ENCODE measurements at places on chromosomes 7 and 10.

- peak; percentile 52 for DNase-seq
Measured at GRCh38 chr7:151010307-151011096, 13.8 kb downstream of the ATG9B start.

- DNase-seq: no peak
Measured at GRCh38 chr7:45065031-45065995, 23.5 kb downstream of the NACAD start.

- no peak for DNase-seq
Measured at GRCh38 chr10:68725016-68725415, 4.0 kb downstream of the CCAR1 start.

DNA sequence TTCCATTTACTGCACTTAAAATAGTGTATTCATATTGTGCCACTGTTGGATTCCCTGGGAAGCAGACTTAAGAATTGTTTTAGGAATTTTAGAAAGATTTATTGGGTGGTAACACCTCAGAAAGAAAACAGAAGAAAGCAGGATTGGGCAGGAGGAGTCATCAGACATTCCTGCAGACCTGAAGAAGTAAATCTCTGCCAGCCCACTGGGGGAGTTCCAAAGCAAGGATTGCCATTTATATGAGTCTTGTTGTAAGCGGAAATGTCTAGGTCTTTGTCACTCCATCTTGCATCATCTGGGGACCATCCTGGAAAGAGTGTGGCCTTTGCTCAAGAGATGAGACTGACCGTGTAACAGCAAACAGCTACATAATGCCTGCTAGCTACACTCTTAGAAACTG lies 947.6 kb upstream of the POT1 start:
- no peak for DNase-seq

DNA sequence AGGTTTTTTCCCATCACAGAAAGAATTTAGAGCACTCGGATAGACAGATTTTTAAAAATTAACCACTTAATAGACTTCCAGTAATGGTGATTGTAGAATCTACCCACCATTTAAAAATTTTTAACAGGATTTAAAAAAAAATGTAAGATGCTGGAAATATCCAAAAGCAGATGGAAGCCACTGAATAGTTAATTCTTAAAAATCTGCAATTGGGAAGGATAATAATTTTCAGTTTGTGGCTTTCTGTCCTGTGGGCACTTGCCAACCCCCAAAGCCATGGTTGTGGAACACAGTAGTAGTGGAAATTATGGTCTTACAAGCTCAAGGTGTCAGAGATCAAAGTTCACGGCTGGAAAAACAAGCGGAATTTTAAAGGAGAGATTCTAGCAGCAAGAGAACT lies 101.0 kb upstream of the SP4 start:
- DNase-seq: no peak

DNA sequence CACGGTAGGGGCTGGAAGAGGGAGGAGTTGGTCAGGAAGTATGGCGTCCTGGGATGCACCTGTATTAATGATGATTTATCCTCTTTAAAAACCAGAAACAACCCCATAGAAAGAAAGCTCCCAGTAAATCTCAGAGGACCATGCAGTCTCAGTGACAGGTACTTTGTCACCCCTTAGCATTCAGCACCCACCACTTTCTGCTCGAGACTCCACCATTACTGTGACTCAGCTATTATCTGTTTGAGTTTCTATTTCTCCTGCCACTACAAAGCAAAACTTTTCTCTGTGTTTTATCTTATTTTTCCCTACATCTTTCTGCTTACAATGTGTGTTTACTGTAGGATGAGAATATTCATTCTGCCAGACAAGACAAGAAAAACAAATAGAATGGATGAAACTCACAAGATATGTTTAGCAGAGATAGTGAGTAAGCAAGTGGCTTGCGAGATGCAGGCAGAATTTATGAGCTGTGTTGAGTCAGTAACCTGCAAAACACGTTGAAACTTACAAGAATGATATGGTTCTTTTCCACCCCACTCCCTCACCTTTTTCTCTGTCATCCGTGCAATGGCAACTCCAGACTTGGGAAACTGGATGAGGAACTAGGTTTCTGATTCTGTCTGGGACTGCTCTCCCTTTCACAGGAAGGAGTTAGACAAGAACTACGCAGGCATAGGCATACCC lies 127.1 kb downstream of the AOAH start:
- no peak for DNase-seq

GRCh38 chr7:40918701-40919271 lies 784.0 kb downstream of the SUGCT start:
- no peak for DNase-seq

GRCh38 chr10:115491526-115492140 lies 398.5 kb downstream of the ATRNL1 start:
- no peak for DNase-seq

DNA sequence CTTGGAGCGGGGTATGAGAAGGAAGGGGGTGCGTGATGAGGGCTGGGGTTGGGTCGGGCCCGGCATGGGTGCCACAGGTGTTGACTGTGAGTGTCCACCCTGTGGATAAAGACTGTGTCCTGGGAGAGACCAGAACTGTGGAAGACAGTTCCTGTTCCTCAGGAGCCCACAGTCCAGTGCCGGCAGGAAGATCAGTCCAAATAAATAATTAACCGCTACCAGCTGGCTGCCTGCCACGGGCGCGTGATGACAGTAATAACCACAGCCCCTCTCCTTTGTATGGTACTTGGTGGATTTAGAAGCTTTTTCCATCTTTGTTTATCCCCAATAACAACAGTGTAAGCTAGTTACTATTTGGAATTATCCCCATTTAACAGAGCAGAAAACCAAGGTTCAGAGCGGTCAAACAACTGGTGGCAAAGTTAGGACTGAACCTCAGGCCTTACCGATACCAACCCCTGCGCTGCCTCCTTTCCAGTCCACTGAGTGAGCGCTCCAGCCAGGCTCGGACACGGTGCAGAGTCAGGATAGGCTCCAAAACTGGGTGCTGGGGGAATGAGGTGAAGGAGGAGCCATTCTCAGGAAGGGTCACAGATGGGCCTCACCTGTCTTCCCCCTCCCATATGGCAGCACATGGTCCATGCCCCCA lies 5.1 kb downstream of the ZMIZ1 start:
- DNase-seq: no peak

DNA sequence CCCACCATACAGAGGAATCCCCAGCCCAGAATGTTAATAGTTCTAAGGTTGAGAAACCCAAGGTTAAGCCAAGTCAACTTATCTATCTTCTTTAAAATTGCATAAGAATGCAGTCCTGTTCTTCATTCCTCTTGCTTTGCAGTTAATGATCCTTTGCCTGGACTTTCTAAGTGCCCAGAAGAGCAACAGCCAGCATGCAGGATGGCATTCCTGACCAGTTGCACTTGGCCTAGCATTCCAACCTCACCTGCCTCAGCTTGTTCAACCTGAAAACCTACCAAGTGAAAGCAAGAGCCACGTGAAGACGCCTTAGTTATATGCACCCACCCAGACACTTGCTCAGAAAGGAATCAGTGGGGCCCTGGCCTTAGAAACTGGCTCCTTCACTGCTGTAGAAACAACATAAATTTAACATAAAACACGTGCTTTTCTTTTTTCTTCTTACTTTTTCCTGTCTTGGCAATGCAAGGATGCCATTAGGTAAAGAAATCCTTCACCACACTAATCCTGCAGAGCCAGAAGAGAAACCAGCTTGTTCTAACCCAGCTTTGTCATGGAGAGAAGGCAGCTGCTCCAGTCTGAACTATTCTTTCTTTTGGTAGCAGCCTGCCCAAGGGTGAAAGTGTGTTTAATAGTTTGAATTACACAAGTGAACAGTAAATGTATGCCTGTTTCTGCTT lies 25.0 kb downstream of the EGFR start:
- no peak for DNase-seq

DNA sequence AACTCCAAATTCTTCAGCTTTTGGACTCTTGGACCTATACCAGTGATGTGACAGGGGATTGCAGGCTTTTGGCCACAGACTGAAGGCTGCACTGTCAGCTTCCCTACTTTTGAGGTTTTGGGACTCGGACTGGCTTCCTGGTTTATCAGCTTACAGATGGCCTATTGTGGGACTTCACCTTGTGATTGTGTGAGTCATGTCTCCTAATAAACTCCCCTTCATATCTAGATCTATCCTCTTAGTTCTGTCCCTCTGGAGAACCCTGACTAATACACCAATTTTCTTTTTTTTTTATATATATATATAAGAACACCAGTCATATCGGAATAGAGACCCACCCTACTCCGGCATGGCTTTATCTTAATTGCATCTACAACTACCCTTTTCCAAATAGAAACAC lies 166.8 kb downstream of the ETV1 start:
- DNase-seq: no peak

GRCh38 chr7:35353481-35353880 lies 99.6 kb upstream of the TBX20 start:
- no peak for DNase-seq

- no peak for DNase-seq
Measured at GRCh38 chr7:64870656-64871055, 32.4 kb upstream of the ZNF273 start.

GRCh38 chr7:124399941-124400340 lies 365.7 kb downstream of the GPR37 start:
- DNase-seq: no peak

GRCh38 chr10:69474742-69475432 lies 23.6 kb downstream of the TSPAN15 start:
- DNase-seq: no peak

- DNase-seq: no peak
Measured at GRCh38 chr7:82263920-82264782, 179.4 kb downstream of the CACNA2D1 start.

GRCh38 chr10:127869329-127869728 lies 23.4 kb downstream of the CLRN3 start:
- DNase-seq: no peak

GRCh38 chr10:17878896-17879295 lies 69.7 kb downstream of the MRC1 start:
- DNase-seq: no peak

DNA sequence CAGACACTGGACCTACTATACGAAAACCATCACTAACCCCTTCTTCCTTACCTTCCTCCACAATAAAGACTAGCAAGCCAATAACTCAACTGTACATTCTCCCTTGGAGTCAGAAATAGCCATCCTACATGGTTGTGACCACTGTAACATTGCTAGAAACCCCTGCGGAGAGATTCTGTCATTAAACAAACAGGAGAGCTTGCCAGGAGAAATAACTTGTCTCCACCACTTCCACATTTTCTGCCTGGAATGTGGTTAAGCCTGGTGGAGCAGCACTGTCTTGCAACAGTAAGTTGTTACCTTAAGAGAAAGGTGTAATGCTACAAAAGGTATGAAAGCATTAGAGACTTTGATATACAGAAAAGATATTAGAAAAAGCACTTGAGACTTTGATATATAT lies 45.8 kb downstream of the THSD7A start:
- DNase-seq: no peak

DNA sequence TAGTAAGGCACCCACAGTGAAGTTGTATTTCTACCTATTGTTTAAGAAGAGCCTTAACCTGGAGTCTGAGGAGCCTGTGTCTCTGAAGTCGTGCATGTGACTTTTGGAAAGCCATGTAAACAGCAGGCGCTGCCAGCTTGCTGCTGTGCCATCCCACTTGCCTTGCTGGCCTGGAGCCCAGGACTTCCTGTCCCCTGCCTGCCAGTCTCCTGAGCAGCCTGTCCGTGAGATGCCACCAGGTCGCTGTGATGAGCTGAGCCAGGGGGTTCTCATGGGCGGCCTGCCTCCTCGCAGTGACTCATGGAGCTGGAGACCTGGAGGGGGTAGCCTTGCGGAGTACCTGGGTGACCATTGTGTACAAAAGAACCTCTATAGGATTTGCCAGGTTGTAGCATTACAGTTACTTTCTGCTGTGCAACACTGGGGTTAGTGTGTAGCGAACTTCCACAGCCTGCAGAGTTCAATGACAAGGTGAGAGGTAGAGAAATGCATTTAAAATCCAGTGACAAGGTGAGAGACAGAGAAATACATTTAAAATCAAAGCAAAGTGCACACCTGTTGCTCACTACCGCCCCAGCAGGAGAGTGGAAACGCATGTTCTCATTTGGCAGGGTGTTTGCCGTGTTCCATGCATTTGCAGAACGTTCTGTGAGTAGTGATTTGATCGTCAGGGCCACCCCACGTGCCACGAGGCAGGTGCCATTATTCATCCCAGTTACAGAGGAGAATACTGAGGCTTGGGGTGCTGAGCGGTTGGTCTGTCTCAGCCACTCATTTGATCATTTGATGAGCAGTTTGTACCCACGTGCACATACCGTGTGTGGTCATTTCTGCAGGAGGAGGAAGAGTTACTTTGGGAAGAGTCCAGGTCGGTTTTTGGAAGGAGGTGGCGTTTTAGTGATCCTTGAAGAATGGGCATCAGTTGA lies 36.6 kb upstream of the BHLHA15 start:
- no peak for DNase-seq

DNA sequence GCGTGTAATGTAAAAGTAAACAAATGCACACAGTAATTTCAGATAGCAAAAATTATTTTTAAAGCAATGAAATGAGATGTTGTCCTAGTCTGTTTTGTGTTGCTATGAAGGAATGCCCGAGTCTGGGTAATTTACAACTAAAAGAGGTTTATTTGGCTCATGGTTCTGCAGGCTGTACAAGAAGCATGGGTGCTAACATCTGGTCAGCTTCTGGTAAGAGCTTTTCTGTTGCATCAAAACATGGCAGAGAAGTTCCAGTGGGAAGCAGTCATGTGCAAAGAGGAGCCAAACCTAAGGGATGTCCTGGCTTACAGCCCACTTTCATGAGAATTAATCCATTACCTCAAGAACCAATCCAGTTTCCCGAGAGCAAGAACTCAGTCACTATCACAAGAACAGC lies 62.9 kb upstream of the MNX1 start:
- DNase-seq: no peak

DNA sequence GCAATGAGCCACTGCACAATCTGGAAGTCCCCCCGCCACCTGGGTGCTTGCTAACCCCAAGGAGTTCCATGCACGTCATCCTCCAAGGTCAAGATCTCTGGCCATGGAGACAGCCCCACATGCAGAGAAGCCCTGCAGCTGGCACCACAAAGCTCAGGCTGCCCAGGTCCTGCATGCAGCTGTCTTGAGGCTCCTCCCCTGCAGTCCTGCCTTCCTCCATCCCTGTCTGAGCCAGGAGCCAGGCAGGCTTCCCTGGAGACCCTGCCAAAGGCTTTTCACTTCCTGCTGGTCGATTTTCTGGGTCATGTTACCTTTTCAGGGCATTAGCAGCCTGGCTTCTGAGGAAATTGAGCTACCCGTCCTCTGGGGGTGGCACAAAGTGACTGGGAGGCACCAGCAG lies 12.5 kb upstream of the TMEM72 start:
- no peak for DNase-seq

GRCh38 chr7:111053035-111053434 lies 37.9 kb upstream of the LRRN3 start:
- DNase-seq: no peak

DNA sequence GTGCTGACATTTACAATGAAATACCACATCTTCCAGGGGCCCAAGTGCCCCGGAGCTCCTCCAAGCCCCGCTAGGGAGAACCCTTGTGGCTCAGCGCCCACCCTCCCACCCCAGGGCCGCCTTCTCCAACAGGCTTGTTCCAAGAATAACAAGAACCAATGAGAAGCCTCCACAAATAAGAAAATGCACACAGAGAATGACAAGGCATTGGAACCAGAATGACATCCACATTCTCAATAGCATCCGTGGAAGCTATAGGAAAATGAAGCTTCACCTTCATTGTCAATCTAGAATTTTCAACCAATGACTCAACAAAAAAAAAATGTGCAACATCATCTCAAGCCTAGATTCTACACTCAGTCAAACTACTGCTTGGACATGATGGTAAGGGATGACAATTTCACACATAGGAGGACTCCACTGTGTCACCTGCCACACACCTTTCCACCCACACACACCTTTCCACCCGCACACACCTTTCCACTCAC lies 50.4 kb upstream of the PPP2R2D start:
- no peak for DNase-seq

Data from CD4-positive, alpha-beta T cell treated with Interleukin-6 at 100 ng/mL for 8 hours (primary cell).